HT1080 (cell line): ENCODE measurements at places on chromosomes 11 and 22.
A peak's percentile ranks its signal among the peaks of the same experiment; 100 is the strongest.

DNA sequence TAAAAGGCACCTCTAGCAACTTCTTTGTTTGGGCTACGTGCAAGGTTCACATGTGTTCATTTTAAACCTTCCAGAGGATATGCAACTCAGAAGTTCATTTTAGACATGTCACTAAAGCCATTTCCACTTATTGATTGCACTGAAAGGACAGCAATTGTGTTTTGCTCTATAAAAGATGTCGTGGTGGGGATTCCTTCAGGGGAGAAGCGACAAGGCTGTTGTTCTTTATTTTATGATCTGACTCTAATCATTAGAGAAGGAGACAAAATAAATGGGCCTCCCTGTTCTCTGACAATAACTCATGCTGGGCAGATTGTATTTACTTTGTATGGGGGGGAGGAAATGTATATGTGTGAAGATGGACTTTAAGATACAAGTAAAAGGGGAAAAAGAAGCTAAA is 370.1 kb upstream of the ARHGAP42 start:
- DNase-seq, result no peak

- DNase-seq, result no peak
These were observed at the start of gene HSPB2 for GRCh38 chr11:111912535-111912934. Gene HSPB2, plus strand, starts transcription at chr11:111912734. Its CDS starts 96 bp downstream, at chr11:111912830.

DNA sequence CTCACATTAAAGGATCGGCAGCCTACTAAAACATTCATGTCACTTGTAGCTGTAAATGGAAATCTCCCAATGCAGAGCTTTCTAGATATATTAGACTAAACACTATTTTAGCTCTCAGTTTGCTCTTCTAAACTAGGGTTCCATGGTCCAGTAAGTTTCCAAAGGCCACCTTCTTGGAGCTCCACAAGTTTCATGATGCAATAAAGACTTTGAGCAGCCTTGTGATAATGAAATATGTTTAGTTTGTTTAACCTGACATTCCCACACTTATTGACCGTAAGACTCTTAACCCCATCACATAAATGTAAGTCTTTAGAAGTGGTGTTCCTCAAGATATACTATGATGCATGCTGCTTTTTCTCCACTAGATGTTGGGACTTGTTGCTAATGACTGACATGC is 87.7 kb downstream of the TRIM44 start:
- no peak for DNase-seq

GRCh38 chr11:124402326-124402922 is 3.6 kb upstream of the OR8B3 start:
- peak; percentile 57 for DNase-seq

GRCh38 chr11:112785719-112786118 is 175.5 kb upstream of the NCAM1 start:
- DNase-seq, result peak; percentile 31

DNA sequence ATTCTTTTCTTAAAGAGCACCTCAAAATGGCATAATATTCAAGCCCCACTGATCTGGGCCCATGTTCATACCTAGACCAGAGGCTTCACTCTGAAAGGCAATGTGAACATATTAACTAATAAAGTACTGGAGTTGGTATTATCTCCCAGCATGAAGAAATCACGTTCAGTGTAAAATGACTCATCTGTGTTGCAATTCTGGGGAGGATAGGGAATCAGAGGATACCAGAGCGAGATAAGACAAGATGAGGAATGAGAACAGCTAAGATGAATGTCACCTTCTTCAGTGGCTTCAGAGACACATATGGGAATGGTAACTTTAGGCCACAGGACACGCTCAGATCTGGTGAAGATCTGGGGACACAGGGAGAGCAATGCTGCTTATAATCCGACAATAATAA is 121.1 kb downstream of the NTM start:
- DNase-seq, result peak; percentile 62

GRCh38 chr11:69890476-69890875 is 71.3 kb upstream of the FGF3 start:
- DNase-seq, result no peak

DNA sequence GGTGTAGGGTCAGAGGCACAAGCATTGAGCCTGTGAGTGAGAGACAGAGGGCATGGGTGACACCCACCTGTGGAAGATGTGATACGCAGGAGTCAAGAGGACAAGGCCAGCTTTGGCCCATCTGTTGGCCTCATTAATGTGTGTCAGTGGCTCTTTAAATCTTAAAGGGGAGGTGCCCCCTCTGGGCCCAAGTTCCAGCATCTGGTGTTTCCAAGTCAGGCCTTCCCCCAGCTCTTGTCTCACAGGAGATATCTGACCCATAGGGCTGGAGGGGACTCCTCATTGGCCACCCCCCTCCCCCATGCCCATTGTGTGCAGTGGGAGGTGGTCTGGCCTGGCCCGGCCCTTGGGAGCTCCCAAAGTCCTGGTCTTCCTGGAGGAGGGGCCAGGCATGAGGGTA is 8.9 kb downstream of the KCNK7 start:
- DNase-seq, result no peak

DNA sequence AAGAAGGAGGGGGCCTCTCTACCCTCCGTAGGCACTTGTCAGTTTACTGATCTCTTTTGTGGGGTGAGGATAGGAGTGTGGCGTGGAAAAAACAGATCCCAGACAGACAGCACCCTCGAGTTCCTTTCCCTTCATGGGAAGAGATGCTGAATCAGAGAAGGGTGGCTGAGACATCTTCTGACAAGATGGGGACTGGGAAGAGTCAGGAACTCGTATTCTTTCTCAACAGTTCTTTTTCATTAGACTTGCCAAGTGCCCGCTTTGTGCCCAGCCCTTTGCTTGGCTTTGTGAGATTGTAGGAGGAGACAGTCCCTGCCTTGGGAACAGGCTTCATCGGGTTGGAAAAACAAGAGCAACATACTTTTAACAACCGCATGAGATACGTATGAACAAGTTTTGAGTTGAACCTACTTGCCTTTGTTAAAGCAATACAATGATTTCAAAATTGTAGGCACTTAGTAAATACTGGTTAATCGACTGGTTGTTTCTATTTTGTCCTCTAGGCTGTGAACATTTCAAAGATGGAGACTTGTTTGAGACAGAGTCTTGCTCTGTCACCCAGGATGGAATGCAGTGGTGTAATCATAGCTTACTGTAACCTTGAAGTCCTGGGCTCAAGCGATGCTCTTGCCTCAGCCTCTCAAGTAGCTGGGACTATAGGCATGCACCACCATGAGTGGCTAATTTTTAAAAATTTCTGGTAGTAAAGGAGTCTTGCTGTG is 1.1 kb downstream of the RRM1 start:
- DNase-seq, result peak; percentile 21
